CD4-positive, alpha-beta memory T cell (primary cell): ENCODE measurements at places on chromosomes 16 and 17. TPM values are rescaled to one million over a fixed set of nuclear protein-coding genes. Genes with fewer than 3 reads are reported as not detected.

Gene MEOX1
- polyA plus RNA-seq, result 5.1 TPM

Gene HID1
- polyA plus RNA-seq, result 3.0 TPM

Gene ZSCAN10
- not detected for polyA plus RNA-seq

Gene CARD14
- not detected for polyA plus RNA-seq

Gene PIMREG
- polyA plus RNA-seq, result not detected

Gene C16orf92
- not detected for polyA plus RNA-seq

Gene KRT12
- not detected for polyA plus RNA-seq

Gene ANKS4B
- not detected for polyA plus RNA-seq

Gene CSH2
- not detected for polyA plus RNA-seq

DNA sequence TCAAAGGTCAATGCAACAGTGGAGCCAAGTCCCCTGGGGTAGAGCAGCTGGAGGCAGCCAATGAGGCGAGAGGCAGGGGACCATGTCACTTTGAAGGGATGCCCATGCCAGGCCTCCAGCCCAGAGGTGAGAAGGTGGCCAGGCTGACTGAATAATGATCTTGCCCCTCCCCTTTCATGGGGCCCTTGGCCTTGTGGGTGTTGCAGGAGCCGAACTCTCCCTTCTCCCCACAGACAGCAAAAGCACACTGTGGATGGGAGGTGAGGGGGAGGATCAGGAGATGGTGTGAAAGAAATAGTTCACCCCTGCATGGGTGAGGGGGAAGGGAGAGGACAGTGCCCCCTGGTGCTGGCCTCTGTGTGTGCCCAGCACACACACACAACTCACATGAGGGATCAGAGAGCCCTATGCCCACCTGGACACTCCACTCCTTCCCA lies 15.8 kb upstream of the TBX21 start:
- no peak overlapping the region for H3K27ac ChIP-seq
- H3K4me3 ChIP-seq, result no peak overlapping the region
- peaks cover 75% of the 10 kb centered on the region for H3K4me1 ChIP-seq
- no peaks in the 10 kb centered on the region for H3K36me3 ChIP-seq
- no peaks in the 10 kb centered on the region for H3K27me3 ChIP-seq
- no peak for DNase-seq

GRCh38 chr17:15185625-15185991 lies 79.5 kb downstream of the PMP22 start:
- no peak for DNase-seq
- H3K27me3 ChIP-seq, result no peaks in the 10 kb centered on the region
- H3K27ac ChIP-seq, result no peak overlapping the region
- H3K4me1 ChIP-seq, result no peaks in the 10 kb centered on the region

DNA sequence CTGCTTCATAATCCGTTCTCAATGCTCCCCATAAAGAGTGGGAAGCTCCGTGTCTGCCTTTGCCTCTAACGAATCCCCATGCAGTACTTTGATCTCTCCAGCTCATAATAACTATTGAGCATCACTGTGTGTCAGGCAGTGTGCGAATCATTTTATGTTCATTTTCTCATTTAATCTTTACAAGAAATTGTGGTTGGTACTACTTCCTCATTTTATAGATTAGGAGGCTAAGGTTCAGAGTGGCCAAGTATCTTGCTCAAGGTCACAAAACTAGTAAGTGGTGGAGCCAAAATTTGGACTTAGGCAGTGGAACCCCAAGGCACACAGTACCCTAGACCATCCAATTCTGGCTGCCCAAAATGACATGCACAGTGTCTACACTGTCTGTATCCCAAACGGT lies 44.8 kb downstream of the ABCC12 start:
- no peak overlapping the region for H3K27ac ChIP-seq
- H3K4me1 ChIP-seq, result no peaks in the 10 kb centered on the region
- no peak for DNase-seq
- no peak overlapping the region for H3K4me3 ChIP-seq

DNA sequence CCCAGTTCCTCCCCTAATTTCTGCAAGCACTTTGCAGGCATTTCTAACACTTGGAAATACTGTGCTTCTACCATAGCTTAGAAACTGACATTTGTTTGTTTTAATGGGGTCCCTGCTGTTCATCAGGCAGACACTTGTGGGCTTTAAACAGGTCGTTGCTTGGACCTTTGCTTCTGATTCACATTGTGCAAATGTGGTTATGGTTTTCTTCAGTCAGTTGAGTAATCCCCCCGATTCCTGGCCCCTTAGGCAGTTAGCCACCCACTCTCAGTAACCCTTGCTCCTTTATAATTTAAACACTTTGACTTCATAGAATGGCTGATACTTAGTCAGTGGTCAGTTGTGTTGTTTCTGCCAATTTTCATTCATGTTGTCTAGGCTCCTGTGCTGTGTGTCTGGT lies 39.4 kb downstream of the SLC47A1 start:
- no peaks in the 10 kb centered on the region for H3K27me3 ChIP-seq
- no peaks in the 10 kb centered on the region for H3K36me3 ChIP-seq
- H3K27ac ChIP-seq, result no peak overlapping the region
- DNase-seq, result no peak

- no peak overlapping the region for H3K27ac ChIP-seq
- peaks cover 35% of the 10 kb centered on the region for H3K4me1 ChIP-seq
- no peaks in the 10 kb centered on the region for H3K27me3 ChIP-seq
- H3K36me3 ChIP-seq, result peaks cover 28% of the 10 kb centered on the region
- no peak for DNase-seq
These were observed 2.3 kb downstream of the SOX15 start for GRCh38 chr17:7587420-7588151.

GRCh38 chr16:81514041-81514559 lies 69.5 kb downstream of the CMIP start:
- no peaks in the 10 kb centered on the region for H3K36me3 ChIP-seq
- no peak for DNase-seq
- H3K4me1 ChIP-seq, result peaks cover 8% of the 10 kb centered on the region
- H3K4me3 ChIP-seq, result no peak overlapping the region
- no peaks in the 10 kb centered on the region for H3K27me3 ChIP-seq
